ENCODE measurements at places on chromosomes 4 and X.

- DNase-seq, result no peak
Measured at GRCh38 chrX:24100713-24101112, 46.0 kb downstream of the EIF2S3 start.

- no peak for DNase-seq
Measured at GRCh38 chr4:4994312-4995097, 24.8 kb downstream of the CYTL1 start.

DNA sequence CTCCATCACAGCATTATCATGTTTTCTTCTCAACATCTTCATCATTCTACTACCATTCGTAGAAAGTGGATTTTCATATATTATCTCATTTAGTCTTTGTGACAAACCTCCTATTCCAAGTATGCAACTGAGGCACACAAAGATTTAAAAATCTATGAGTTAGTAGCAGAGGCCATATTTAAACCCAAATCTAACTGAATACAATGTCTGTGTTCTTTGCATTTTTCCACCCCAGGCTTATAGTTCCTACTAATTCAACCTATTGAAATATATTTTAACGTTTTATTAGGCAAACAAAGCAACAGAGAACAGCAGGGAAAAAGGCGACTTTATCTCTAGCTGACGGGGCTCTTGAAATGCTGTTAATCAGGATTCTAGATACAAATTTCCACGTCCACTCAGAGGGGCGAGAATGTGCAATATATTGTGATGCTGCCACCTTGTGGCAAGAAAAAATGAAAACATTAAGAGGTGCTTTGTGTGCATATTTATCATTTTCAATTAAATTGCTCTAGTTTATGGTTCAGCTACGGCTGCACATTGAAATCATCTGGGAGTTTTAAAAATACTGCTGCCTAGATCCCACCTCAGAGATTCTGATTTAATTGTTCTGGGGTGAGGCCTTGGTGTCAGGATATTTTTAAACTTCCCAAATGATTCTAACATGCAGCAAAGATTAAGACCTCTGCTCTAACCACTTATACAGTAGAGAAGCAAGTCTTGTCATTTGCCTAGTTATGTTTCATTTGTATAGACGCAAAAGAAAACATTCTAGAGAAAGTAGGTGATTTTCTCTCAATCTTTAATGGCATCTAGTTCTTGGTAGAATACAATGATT, 315.9 kb downstream of the MAPK10 start:
- DNase-seq, result no peak

DNA sequence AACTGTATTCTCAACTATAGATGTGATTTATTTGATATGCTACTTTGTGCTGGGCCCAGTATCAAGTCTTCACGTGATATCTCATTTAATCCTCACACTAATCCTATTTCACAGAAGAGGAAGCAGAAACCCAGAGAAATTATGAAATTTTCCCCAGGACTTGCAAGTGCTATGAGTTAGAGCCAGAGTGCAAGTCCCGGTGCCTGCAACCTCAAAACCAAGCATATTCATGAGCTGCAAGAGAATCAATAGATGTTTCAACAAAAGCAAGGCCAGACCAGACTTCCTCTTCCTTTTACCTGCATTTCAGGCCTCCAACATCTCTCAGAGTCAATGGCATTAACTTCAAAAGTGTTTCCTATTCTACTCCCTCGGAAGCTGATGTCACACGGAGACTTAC, 92.2 kb upstream of the GATB start:
- DNase-seq, result no peak

DNA sequence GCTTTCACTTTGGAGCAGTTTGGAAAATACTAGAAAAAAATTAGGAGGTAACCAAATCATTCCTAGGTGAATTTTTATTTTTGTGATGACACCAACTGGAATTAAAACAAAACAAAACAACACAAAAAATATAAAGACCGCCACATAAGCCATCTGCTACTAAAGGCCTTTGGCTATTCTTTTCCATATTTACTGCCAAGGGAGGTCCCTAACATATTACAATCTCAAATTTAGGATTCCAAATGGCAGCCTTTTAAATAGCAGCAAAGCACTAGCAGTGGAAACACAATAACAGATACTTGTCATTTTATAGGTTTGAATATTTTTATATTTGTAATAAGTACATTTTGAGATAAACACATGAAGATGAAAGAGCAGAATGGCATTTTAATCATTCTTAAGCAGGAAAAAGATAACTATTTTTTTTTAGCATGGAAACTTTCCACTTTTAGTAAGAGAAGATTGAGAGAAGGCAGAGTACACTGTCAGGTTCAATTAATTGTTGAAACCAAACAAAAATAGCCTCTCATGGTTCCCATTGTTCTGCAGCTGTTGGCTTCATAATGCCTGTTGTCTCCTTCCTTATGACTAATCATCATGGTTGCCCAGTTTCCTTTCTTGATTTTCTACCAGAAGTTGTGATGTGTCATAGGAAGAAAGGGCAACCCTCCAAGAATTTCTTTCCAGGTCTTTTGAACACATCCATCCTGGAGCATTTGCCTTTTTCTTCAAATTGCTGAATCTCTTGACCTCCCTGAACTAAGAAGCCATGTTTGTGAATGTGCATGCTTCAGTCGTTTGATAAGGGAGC, 219.0 kb upstream of the EMCN start:
- DNase-seq, result no peak

GRCh38 chr4:148735432-148736155, 293.4 kb upstream of the NR3C2 start:
- DNase-seq, result no peak

GRCh38 chr4:159042097-159042605, 60.7 kb upstream of the RAPGEF2 start:
- DNase-seq, result no peak

DNA sequence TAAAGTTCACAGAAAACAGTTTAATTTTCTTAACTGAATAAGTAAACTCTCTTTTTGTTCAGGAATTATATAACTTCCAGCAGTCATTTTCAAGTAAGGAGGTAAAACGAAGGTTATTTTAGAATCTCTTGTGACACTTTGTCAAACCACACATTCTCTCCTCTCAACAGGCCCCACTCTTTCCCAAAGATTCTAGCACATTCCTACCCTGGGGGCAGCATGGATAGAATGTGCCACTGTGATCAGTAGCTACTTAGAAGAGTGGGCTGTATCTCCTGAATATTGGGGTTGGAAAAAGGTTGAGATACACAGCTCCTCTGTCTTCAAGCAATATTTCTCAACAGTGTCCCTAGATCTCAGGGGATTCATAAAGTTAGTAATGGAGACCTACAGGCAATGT, 157.6 kb downstream of the EMCN start:
- DNase-seq, result no peak

DNA sequence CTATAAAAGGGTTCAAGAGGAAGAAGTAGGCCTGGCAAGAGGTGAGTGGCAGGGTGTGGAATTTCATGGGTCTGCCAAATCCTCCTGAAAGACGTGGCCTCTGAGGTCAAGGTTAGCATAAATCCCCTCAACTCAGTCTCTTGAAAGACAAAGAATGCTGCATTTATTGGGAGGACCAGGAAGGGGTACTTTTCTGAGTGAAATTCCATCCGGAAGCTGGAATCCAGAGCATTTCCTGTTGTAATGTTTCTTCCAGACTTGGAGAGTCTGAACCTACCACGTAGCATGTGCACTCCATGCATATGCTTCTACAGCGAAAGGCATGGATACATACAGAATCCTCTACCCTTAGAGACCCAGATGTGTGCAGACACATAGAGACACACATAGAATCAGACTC, 13.4 kb upstream of the FGD1 start:
- no peak for DNase-seq

GRCh38 chrX:15864023-15864422, 9.4 kb upstream of the AP1S2 start:
- no peak for DNase-seq

- no peak for DNase-seq
Measured at GRCh38 chr4:32697281-32697814, 1977.2 kb downstream of the PCDH7 start.

GRCh38 chrX:71603618-71604017, 14.7 kb downstream of the CXCR3 start:
- DNase-seq, result no peak

DNA sequence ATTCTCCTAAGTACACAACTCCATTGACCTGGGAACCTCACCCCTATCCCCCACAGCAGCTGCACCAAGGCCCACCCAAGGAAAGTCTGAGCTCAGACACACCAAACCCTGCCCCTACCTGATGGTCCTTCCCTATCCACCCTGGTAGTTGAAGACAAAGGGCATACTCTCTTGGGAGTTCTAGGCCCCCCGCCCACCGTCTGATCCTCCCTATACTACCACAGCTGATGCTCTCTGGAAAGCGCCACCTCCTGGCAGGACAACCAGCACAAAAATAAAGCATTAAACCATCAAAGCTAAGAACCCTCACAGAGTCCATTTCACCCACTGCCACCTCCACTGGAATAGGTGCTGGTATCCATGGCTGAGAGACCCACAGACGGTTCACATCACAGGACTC, 83.6 kb downstream of the ANAPC10 start:
- no peak for DNase-seq

DNA sequence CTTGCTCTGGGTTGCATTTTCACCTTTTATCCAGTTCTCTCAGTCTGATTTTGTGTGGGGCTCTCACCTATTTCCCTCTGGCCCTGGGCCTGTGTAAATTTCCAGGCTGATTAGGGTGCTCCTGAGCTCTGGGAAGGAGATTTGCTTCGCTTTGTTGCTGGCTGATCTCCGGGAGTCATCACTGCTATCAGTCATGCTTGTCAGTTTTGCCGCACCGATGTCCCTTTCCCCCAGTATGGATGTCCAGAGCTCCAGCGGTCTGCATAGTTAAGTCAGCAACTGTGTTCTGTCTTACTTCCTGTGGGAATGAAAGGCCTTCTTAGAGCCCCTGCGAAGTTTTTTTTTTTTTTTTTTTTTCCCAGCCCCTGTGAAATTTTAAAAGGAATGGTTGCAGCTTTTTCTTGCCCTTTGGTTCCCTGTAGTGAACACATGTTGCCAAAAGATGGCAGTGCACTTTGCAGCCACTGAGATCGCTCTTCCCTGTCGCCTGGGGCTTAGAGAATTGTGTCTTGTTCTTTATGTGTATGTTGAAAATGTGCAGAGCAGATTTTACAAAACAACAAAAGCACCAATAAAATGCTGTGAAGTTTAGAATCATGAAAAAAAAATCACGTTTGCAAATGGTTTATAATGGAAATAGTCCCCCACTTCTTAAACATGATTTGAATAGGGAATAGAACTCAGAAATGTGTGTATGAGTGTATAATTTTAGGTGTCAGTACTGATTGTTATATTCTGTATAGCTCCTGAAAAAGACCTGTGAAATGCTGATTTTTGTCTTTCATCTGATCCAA, 109.1 kb upstream of the SLC4A4 start:
- peak; percentile 52 for DNase-seq

GRCh38 chrX:107738768-107739167, 36.8 kb downstream of the TSC22D3 start:
- no peak for DNase-seq

DNA sequence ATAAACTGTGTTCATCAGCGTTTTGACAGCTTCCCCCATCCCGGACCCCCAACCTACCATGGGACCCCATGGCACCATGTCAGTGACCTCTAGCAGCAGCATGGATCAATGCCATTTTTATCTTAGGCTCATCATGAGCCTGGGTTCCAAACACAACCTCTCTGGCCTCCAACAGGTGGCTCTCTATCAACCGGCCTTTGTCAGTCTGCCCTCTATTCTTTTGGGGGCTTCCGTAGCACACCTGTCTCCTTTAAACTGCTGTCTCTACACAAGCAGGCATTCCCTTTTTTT, 721 bp upstream of the TMEM150C start:
- no peak for DNase-seq

GRCh38 chr4:67744561-67745283, 9.5 kb downstream of the GNRHR start:
- no peak for DNase-seq

DNA sequence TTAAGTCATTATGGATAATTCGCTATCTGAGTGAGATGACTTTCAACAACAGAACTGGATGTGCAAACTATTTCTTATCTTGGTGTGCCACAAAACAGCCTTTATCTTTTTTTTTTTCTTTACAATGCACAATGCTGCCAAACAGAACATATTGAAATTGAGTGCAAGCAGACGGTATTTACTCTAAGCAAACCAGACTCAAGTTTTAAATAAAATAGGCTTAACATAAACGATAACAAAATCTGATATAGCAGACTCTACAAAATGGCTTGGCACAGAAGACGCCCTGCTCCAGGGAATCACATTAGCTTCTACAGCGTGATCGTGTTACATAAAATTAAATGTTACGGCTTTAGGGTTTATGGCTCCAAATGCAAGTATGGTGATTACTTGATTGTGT, 9.6 kb upstream of the STK32B start:
- DNase-seq, result no peak

GRCh38 chrX:20139966-20140365, 1.7 kb downstream of the EIF1AX start:
- no peak for DNase-seq

DNA sequence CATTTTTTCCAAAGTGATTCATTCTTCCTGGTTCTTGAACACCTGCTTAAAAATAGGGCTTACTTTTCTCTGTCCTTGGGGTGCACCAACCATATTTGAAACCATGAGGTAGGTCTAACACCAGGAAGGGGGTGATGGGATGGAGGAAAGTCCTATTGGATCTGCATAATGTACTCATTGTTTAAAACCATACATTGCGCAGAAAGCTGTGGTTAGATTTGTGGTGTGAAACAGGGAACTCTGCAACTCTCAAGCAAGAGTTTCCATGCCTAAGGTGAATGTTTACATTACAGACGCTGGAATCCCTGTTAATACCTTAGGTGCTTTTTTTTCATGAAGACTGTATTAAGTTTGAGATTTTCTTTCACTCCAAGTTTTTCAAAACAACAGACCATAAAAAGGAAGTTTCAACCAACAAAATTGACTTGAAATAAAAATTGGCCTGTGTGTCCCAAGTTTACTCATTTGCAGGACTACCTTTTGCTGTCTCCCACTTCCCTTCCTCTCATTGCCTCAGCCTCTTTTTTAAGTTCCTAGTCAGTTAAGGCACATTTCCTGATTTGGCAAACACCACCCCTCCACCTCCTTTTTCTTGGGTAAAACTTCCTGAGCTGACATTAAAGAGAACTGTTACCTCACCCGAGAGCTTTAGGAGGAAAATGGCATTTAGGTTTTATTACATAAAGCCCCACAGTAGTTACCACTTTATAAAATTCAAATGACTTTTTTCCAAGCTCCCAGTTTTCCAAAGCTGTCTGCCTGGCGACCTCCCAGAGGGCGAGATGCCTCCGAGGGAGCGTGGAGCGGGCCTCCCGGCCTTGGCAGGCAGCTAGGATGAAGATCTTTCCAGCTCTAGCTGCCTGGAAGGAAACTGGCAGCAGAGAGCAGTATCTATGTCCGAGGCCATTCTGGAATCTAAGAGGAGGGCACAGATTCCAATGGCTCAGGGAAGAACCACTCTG, 47.9 kb upstream of the RBPJ start:
- DNase-seq, result no peak

- DNase-seq, result no peak
Measured at GRCh38 chr4:84481077-84481859, 17.8 kb downstream of the NKX6-1 start.

DNA sequence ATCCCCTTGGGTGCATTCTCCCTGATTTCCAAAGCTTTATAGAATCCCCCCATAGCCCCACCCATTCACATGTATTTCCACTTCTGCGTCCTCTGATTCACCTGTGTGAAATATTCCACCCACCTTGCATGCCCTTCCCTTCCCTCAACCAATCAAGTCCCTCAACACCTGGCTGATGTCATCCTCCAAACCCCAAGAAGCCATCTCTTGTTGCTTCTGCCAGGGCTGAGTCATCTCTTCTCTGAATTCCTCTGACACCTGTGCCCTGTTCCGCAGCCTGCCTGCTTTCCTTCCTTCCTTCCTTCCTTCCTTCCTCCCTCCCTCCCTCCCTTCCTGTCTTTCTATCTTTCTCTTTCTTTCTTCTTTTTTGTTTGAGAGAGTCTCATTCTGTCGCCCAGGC, 9.9 kb downstream of the CRMP1 start:
- DNase-seq, result no peak

All from ecto neural progenitor cell (in vitro differentiated cells).